Glutamatergic neuron (in vitro differentiated cells): ENCODE measurements at places on chromosomes 2 and 18. TPM values are rescaled to one million over a fixed set of nuclear protein-coding genes. Genes with fewer than 3 reads are reported as not detected.

DNA sequence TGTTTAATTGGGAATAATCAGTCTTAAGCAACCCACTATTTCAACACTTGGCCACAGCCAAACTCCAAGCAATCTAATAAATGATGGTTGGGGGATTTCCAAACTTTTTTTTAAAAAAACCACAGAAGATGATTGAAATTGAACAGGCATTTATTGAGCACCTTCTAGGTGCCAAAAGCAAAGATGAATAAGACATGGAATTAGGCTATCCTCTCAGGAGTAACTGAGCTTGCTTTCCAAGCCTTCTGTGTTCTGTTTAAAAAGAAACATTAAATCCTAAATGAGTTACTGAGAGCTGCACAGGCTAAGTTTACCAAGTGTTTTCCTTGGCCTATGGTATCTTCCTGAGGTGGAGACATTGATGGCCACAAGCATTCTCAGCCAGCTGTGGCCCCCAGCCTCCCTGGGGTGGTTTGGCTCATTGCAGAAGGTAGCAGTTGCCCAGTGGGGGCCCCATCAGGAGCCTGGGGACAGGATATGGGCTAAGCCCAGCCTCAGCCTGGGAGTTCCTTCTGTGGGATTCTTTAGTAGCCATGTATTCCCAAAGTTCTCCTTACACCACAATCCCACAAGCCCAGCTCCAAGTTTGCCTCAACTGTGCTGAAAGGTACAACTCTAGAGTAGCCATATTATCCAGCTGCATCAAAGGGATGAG, 174.3 kb downstream of the C1D start:
- H3K4me3 ChIP-seq: no peak overlapping the region
- no peak overlapping the region for H3K27ac ChIP-seq
- no peak for DNase-seq
- no peaks in the 10 kb centered on the region for H3K36me3 ChIP-seq
- H3K27me3 ChIP-seq: no peaks in the 10 kb centered on the region

DNA sequence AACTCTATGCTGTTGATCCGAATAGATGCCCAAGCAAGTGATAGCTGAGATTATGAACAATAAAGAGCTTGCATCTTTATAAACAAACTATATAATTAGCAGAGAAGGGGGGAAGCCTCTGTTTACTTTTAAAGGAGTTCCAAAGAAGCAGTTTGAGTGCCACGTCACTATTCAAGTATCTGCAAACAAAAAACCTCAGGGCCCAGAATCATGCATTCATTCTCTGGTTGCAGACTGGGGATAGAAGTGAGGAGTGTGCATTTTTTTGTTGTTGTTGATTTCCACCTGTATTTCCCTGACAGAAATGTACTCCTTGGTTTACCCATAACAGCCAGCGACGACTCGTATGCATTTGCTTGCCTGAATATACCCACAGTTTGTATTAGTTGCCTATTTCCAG, 264.3 kb downstream of the PTGR3 start:
- peaks cover 9% of the 10 kb centered on the region for H3K4me1 ChIP-seq
- no peak overlapping the region for H3K4me3 ChIP-seq
- no peak for DNase-seq
- H3K27ac ChIP-seq: no peak overlapping the region
- H3K27me3 ChIP-seq: no peaks in the 10 kb centered on the region
- H3K36me3 ChIP-seq: no peaks in the 10 kb centered on the region

GRCh38 chr2:20641123-20641985, 9.5 kb downstream of the HS1BP3 start:
- H3K27ac ChIP-seq: peak overlapping the region; percentile 70
- no peaks in the 10 kb centered on the region for H3K36me3 ChIP-seq
- no peak for DNase-seq
- H3K4me3 ChIP-seq: peak overlapping the region; percentile 58
- peaks cover 19% of the 10 kb centered on the region for H3K4me1 ChIP-seq

DNA sequence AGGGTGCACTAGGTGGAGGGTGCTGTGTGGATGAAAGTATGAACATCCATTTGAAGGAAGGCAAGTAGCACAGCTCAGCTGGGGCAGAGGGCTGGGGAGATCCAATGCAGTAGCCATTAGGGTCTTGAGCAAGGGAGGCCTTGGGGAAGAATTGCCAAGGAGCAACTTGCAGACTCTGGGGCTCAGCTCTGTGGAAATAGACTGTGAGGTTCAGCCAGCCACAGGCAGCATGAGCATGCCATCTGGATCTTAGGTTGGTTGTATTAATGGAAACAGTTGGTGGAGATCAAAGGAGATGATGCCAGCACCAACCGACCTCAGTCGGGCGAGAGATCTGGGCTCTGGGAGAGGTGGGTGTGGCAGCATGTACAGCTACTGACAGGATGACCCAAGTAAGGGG, 5.6 kb downstream of the ZAP70 start:
- no peaks in the 10 kb centered on the region for H3K4me1 ChIP-seq
- DNase-seq: no peak
- peaks cover 2% of the 10 kb centered on the region for H3K27me3 ChIP-seq
- H3K27ac ChIP-seq: no peak overlapping the region
- H3K36me3 ChIP-seq: no peaks in the 10 kb centered on the region

DNA sequence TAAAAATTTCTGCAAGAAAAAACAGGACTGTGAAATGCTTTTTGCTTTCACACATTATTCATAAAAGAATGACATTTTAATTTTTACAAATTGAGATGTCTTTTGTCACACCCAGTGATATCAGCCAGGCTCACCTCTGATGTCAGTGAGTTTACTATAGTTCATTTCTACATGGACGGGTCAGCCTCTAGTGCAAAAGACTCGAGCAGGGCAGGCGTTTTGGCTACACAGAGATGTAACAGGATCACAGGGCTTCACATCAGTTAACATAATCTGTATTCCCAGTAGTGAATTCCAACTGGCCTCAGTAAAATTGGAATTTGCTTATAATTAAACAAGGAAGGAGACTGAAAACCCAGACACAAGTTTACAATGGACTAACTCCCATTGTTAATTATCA, 275.6 kb upstream of the ZSWIM2 start:
- no peak overlapping the region for H3K4me3 ChIP-seq
- no peaks in the 10 kb centered on the region for H3K4me1 ChIP-seq
- H3K27ac ChIP-seq: no peak overlapping the region

DNA sequence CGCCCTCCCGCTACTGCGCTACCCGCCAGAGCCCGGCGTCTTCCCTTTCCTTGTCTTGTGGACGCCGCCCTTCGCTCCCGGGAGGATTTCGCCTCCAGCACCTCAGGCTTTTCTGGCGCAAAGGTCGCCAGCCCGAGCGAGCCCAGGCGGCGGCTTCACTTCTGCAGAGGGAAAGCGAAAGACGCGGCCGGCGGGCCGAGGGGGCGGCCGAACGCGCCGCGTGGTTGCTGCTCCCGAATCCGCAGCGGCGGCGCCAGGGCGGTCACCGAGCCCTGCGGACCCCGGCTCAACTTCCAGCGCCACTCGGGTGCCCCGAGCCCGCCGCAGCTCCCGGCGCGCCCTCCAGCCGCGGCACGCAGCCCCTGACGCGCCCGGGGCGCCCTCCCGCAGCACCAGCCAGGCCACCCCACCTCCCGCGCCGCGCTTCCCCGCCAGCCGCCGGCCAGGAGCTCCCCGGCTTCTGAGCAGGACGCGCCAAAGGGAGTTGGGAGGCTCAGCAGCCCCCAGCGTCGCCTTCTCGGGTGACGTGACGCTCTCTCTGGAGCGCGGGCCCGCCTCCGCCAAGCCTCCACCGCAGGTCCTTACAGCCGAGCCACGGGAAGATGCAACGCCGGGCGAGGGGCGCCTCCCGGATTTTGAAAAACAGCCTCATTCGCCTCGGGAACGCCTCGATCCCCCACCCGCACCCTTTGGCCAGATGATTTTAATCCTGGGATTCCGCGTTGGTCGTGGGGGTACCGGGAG, 84.9 kb upstream of the EPB41L3 start:
- peaks cover 6% of the 10 kb centered on the region for H3K27me3 ChIP-seq
- peak overlapping the region; percentile 97 for H3K4me3 ChIP-seq

GRCh38 chr2:145350011-145350410, 830.1 kb upstream of the ZEB2 start:
- no peak for DNase-seq
- H3K4me1 ChIP-seq: no peaks in the 10 kb centered on the region
- H3K4me3 ChIP-seq: no peak overlapping the region
- H3K27ac ChIP-seq: no peak overlapping the region
- H3K36me3 ChIP-seq: no peaks in the 10 kb centered on the region
- no peaks in the 10 kb centered on the region for H3K27me3 ChIP-seq

- no peaks in the 10 kb centered on the region for H3K36me3 ChIP-seq
- peaks cover 7% of the 10 kb centered on the region for H3K4me1 ChIP-seq
- no peaks in the 10 kb centered on the region for H3K27me3 ChIP-seq
- no peak for DNase-seq
- H3K4me3 ChIP-seq: no peak overlapping the region
Observed at GRCh38 chr18:63198868-63199742, 120.5 kb downstream of the BCL2 start.

GRCh38 chr2:64605991-64606478, 47.7 kb downstream of the SERTAD2 start:
- no peak overlapping the region for H3K27ac ChIP-seq
- DNase-seq: no peak
- H3K4me1 ChIP-seq: peaks cover 10% of the 10 kb centered on the region
- no peak overlapping the region for H3K4me3 ChIP-seq

DNA sequence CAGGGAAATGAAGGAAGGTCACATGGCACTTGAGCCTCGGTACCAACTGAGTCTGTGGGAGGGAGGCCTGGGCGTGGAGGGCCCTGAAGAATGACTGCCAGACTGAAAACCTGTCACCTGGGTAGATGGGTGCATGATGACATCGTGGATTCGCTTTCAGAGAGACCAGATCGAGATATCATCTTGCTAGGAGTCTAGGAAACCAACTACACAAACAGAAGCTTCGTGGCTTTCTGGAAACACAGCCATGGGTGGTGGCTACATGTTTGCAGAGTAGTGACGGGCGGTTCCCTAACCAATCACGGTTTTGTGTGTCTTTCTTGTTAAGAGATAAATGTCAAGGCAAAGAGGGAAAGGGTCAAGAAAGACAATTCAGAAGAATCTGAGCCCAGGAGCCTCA, 155.0 kb downstream of the EIPR1 start:
- no peak overlapping the region for H3K4me3 ChIP-seq
- DNase-seq: no peak
- peaks cover 44% of the 10 kb centered on the region for H3K36me3 ChIP-seq

GRCh38 chr2:20103530-20103929, 52.1 kb upstream of the LAPTM4A start:
- H3K4me1 ChIP-seq: no peaks in the 10 kb centered on the region
- no peak overlapping the region for H3K27ac ChIP-seq
- no peaks in the 10 kb centered on the region for H3K36me3 ChIP-seq
- no peak for DNase-seq
- peaks cover 4% of the 10 kb centered on the region for H3K27me3 ChIP-seq
- no peak overlapping the region for H3K4me3 ChIP-seq

- peak; percentile 60 for DNase-seq
- H3K27me3 ChIP-seq: peaks cover 5% of the 10 kb centered on the region
- peaks cover 38% of the 10 kb centered on the region for H3K4me1 ChIP-seq
- H3K4me3 ChIP-seq: no peak overlapping the region
Observed at GRCh38 chr2:1704631-1705556, 39.4 kb downstream of the PXDN start.

DNA sequence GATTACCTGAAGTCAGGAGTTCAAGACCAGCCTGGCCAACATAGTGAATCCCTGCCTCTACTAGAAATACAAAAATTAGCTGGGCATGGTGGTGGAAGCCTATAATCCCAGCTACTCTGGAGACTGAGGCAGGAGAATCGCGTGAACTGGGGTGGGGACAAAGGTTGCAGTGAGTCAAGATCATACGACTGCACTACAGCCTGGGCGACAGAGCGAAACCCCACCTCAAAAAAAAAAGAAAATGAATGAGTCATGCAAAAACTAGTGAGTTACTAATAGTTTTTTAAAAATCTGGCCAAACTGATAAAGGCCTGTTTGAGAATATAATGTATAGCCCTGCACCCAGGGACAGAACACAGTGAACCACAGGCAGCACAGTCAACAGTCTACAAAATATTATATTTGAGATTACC, 17.5 kb downstream of the AFG3L2 start:
- no peak overlapping the region for H3K4me3 ChIP-seq
- no peaks in the 10 kb centered on the region for H3K4me1 ChIP-seq

DNA sequence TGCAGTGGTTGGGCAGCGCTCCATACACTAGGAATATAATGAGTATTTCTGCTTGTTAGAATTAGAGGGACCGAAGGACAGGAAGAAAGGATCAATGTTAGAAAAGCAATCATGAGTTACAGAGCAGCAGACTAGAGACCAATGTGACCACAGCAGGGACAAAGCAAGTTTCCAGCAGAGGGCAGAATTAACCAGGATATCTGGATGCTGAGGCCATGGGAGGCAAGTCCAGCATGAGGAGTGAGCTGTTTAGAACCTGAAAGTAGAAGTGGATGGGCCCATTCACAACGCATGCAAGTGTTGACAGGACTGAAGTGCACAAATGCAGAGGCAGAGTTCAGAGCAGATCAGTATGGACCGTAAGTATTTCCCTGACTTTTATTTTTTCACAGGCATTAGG, 910.4 kb upstream of the GYPC start:
- DNase-seq: peak; percentile 48
- no peaks in the 10 kb centered on the region for H3K27me3 ChIP-seq
- peaks cover 2% of the 10 kb centered on the region for H3K4me1 ChIP-seq
- no peak overlapping the region for H3K4me3 ChIP-seq
- H3K36me3 ChIP-seq: no peaks in the 10 kb centered on the region

- no peak for DNase-seq
Observed at GRCh38 chr18:44495151-44495550, 185.5 kb upstream of the SETBP1 start.

GRCh38 chr2:63817382-63817781, 24.3 kb upstream of the UGP2 start:
- no peak overlapping the region for H3K4me3 ChIP-seq
- no peaks in the 10 kb centered on the region for H3K27me3 ChIP-seq
- no peak for DNase-seq
- no peaks in the 10 kb centered on the region for H3K36me3 ChIP-seq
- H3K27ac ChIP-seq: no peak overlapping the region

The GTF2A1L gene
- not detected for total RNA-seq

The PPP1R1C gene
- total RNA-seq: 13.8 TPM

The ITPRIPL1 gene
- total RNA-seq: 0.56 TPM

The COLEC11 gene
- total RNA-seq: not detected

The SERPINB12 gene
- not detected for total RNA-seq

The C2orf80 gene
- not detected for total RNA-seq

The NOP58 gene
- total RNA-seq: 49.6 TPM

The CNGA3 gene
- total RNA-seq: 7.6 TPM

The PROKR1 gene
- total RNA-seq: 0.83 TPM

The GKN2 gene
- total RNA-seq: not detected

The DSEL gene
- 12.2 TPM for total RNA-seq

The LOXHD1 gene
- total RNA-seq: not detected

The ADGRF3 gene
- 0.54 TPM for total RNA-seq

The LIMS4 gene
- total RNA-seq: 0.47 TPM

The CCDC102B gene
- total RNA-seq: 8.1 TPM

The MC5R gene
- not detected for total RNA-seq
